ENCODE measurements at places on chromosomes 11 and 22.

- DNase-seq: no peak
These were observed 2.7 kb upstream of the BATF2 start for GRCh38 chr11:64999478-64999877.

- no peak for DNase-seq
These were observed 58.0 kb downstream of the MCM5 start for GRCh38 chr22:35457729-35458546.

DNA sequence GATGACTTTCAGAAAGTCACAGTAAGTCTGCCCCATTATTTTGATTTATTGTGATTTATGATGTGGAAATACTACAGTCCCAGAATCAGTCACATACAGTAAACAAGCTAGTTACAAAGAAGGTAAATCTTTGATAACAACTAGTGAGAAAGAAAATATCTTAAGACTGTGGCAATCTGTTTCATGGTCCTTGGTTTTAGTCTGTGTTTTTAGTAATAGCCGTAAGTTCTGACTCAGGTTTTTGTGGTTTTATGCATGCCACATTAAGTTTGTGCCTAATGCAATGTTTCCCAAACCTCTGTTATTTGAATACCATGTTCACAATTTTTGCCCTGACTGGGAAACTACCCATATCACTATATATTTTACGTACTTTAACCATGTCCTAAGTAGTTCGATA is 6.7 kb downstream of the CEP295 start:
- DNase-seq: no peak

GRCh38 chr11:14538271-14538925 is 18.2 kb upstream of the PSMA1 start:
- DNase-seq: no peak

DNA sequence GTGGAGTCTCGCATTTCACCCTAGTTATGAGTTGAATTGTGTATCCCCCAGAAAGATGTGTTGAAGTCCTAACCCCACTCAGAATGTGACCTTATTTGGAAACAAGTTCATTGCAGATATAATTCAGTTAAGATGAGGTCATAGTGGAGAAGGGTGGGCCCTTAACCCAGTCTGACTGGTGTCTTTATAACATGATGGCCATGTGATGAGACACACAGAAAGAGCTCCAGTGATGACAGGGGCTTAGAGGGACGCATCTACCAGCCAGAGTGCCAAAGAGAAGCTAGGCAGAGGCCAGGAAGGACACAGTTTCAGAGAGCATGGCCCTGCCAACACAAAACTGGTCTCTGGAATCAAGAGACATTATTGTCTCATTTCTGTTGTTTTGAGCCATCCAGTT is 50.3 kb downstream of the LARGE1 start:
- DNase-seq: no peak

GRCh38 chr22:19703869-19704268 is 10.4 kb upstream of the SEPTIN5 start:
- no peak for DNase-seq

DNA sequence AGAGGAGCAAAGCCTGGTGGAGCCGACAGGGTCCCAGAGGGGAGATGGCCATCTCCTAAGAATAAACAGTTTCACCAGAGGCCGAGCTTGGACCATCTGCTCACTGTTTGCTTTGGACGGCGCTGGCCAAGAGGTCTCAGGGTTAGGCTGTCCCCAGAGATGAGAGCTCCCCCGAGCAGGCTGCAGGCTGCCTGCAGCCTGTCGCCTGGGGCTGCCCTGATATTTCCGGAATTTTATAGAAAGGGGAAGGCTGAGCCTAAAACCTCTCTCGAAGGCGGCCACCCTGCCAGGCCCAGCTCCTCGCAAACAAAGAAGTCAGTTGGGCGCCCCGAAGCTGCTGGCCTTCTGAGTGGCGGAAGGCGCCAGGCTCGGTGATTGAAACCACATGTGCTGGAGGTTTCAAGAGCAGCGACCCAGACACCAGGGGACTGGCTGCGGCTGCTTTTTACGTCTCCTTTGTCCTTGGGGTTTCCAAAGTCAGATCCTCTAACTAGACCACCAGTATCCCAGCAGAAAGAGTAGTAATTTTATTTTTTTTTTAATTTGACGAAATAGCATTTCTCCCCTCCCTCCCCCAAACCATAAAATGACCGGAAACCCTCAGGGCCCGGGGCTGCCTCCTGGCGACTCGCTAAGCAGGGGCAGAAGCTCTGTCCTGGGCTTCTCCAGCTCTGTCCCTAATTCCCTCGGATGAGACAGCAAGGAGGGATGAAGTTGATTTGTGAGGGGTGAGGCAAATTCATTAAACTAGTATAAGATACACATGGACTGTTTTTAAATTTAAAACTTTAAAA is 57.4 kb downstream of the CLMP start:
- DNase-seq: no peak

DNA sequence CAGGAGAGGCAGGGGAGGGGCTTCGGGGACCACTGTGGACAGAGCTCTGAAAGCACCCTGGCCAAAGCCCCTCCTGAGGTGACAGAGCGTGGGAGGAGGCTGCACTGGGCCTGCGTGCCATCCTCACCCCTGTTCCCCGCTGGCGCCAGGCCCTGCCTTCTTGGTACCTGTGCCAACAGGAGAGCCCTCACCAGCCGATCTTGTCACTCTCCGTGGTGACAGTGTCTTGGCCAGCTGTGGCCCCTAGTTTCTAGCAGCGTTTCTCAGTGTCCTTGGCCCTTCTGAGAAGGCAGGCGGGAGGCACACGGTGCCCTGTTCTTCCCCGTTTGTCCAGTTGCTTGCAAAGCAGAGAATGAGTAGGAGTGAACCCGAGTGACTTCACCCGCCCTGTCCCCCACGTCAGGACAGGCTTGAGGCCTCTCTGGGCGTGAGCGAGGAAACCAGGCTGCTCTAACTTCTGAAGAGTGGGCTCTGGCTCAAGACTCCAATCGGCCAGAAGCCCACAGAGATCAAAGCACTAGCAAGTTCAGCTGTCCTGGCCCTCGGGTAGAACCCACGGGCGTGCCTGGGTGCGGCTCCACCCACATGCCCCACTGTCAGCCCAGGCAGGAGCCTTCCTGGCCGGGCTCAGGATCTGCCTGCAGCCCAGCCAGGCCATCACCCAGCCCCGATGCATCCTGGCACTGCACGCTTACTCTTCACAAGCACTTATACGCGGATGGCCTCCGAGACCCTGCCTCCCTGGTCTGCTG is 60.2 kb upstream of the EMID1 start:
- no peak for DNase-seq

DNA sequence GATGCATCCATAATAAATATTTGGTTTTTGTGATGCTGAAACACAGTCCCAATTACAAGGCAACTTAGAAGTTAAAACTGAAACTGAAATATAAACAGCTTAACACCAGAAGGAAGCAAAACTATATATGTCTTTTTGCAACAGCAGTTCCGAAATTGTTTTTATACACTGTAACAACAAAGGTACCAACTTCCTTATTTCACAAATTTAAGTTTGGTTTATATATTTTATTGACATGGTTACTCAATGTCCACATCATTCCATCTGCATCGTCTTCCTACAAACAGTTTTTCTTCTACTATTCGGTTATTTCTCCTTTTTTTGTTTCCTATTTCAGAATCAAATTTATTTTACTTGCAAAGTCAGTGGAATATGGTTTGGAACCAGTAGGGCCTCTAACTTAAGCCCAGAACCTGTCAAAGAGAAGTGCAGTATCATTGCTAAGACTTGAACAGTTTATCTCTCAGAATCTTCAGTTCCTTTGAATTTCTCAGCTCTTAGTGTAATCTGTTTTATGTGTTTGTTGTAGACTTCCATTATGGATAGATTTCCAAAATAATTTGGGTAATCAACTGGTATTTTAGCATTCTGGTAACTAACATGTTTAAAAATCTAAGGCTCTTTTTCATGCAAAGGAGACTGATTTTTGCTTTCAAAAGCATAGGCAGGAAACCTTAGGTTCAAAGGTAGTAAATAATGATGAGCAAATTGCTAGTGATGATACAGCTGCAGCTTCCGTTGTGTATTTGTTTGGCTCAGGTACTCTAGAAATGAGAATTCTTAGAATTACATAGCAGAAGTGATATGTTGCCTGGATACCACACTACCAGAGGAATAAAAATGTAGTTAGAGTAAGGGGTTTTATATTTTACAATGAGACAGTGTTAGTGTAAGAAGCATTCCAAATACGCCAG is 8.2 kb upstream of the HSPA8 start:
- no peak for DNase-seq

- DNase-seq: no peak
These were observed 1019.3 kb downstream of the JRKL start for GRCh38 chr11:97409141-97409540.

DNA sequence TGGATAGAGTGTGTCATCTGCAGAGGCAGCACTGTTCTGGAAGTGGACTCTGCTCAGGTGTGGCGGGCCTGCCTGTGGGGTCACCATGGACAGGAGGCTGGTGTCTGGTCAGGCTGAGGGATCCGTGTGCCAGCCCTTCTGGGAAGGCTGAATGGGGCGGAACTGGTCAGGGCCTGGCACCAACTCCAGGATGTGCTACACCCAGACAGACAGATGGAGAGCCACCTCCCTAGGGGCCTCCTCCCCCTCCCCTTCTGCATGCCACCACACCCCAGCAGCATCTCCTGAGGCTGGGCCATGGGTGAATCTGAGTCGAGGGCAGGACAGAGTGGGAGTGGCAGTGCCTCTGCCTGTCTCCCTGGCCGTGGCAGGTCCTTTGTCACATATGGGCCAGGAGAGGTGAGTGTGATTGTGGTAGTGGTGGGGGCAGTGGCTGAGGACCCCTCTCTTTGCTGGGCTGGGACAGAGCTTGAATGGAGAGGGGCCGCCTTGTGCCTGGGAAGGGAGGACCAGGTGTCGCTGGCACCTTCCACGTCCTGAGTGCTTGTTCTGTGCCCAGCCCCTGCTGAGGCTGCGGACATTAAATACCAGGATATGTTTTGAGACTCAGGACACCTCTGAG is 29.1 kb downstream of the ST3GAL4 start:
- DNase-seq: no peak

DNA sequence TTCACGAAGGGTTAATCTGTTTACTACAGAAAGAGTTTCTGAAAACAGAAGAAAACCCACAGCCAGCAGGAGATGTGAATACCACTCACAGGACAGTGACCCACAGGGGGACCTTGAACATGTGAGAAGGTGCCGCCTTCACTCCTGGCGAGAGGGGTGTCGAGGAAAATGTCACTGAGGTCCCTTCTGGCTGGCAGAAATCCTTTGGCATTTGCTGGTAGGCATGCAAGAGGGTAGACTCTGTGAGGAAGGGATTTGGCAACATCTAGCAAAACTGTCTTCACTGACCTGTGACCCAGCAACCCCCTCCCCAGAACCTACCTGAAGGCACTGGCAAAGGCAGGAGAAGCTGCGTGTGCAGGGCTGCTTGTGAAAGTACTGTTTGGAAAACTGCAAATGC is 8.6 kb downstream of the KCNQ1 start:
- no peak for DNase-seq

GRCh38 chr11:27443746-27444507 is 28.7 kb downstream of the LGR4 start:
- no peak for DNase-seq

DNA sequence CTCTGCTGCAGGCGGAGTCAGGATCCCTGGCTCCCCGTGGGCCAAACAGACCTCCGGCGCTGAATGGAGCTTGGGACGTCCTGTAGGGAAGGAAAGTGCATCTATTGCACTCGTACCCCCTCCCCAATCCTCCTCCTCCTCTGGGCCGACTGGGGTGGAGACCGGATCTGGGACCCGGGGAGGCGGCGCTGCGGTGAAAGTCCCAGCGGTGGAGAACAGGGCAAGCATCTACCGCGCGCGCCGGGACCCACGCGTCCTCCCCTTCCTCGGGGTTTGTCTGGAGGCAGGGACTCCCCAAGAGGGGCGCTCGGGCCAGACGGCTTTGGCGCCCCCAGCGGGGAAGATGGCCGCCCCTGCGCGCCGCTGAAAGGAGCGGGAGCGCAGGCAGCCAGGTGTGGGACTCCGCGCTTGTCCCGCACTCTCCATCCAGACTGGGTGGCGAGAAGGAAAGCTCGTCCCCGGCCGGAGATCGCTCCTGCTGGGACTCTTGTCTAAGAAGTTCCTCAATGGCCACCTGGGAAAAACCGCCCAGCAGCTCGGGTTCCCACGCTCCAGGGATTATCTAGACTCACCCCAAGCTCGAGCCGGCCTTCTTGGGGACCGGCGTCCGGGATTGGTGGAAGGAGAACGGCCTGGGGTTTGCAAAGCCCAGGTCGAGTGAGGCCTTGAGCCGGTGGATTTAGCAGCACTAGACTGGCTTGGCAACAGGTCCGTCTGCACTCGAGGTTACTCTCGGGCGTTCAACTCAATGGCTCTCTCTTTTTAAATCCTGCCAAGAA is 718 bp downstream of the FADS2 start:
- DNase-seq: peak; percentile 35

DNA sequence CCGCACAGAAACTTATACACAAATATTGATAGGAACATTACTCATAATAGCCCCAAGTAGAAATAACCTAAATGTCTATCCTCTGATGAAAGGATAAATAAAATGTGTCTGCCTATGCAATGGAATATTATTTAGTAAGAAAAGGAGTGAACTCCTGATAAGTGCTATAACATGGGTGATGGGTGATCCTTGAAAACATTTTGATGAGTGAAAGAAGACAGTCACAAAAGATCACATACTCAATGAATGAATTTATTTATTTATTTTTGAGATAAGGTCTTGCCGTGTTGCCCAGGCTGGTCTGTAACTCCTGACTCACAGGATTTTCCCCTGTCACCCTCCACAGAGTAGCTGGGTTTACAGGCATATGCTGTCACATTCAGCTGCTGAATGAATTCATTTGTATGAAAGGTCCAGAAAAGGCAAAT is 17.3 kb downstream of the RNF121 start:
- no peak for DNase-seq

GRCh38 chr22:20523086-20523983 is 15.9 kb downstream of the MED15 start:
- no peak for DNase-seq

DNA sequence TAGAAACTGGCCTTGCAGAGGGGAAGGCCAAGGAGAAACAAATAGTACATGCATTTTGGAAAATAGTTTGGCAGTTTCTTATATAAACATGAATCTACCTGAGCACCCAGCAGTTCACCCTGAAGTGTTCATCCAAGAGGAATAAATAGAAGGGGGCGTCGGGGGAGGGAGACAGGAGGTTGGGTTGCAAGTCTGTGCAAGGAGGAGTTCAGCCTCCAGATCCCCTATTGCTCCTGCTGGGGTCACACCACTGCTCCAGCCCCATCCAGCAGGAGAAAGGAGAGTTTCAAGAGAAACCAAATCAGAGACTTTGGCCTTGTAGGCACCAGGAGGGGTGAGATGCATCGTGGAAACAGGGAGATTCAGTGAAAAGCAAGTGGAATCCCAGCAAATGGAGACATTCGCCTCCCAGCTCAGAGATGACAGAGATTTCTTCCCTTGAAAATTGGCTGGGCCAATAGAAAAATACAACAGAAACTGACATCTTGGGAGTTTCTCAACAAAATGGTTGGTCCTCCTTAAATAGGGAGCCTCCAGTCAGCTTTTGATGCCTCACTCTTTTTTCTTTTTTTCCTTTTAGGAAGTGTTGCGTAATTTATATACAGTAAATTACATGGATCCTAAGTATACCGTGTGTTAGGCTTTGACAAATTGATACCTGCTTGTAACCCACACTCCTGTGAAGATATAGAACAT is 34.1 kb downstream of the OTOG start:
- DNase-seq: no peak

- DNase-seq: peak; percentile 42
These were observed 3.1 kb upstream of the ADORA2A start for GRCh38 chr22:24424001-24424900.

Measured in T-helper 17 cell (primary cell).